Head of caudate nucleus (tissue), 42 donors: ENCODE measurements at places on chromosomes 12 and 14.

DNA sequence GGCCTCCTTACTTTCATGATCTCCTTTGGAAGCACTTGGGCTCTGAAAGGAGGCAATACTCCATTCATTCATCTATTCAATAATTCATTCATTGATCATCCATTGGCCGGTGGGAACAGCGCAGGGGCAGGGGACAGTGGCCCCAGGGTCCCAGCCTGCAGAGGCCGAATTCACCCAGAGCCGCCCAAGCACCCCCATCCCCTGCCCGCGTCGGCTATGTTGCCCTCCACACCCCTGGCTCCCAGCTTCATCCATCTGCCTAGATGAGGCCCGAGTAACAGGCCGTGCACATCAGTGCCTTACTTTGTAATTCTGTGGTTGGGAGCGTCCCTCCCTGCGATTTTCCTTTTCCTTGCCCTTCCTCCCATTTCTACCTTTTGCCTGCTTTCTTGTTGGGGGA is 3.2 kb downstream of the AMN start:
- DNase-seq = no peak

- no peak for DNase-seq
Observed at GRCh38 chr12:27821259-27821973, 41.4 kb upstream of the MANSC4 start.

DNA sequence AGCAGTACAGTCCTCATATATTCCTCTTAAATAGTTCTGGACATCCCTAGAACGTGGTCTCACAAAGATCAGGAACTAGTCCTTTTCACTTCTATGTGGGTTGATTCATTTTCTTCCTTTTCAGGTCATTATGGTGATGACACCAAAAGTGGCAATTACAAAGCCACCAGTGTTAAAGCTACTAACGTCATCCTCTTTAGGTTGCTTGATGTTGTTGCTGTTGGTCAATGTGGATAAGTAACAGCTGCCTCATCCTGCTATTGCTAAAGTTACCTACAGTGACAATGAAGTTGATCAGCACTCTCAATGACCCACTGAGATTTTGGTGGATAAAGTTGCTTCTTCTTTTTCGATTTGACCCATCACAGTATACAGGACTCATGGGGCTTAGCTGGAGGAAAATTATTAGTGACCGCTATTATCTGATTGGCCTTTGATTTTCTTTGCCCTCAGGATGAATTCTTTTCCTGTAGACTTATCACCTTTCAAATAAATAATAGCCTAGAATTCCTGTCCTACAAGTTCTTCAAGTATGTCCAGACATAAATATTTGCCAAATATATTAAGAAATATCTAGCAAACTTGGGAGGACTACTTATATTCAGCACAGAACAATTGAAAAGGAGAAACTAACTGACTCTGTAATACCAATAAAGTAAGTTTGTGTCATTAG is 54.0 kb upstream of the ATP2B1 start:
- DNase-seq = no peak

- DNase-seq = no peak
Observed at GRCh38 chr12:13165617-13166041, 30.9 kb upstream of the EMP1 start.

- no peak for DNase-seq
Observed at GRCh38 chr12:54047160-54047963, 6.3 kb upstream of the HOXC4 start.
